ENCODE measurements at places on chromosomes 2 and 18.
A peak's percentile ranks its signal among the peaks of the same experiment; 100 is the strongest.

- no peak for DNase-seq
Measured at GRCh38 chr2:69578198-69578540, 65.4 kb downstream of the AAK1 start.

DNA sequence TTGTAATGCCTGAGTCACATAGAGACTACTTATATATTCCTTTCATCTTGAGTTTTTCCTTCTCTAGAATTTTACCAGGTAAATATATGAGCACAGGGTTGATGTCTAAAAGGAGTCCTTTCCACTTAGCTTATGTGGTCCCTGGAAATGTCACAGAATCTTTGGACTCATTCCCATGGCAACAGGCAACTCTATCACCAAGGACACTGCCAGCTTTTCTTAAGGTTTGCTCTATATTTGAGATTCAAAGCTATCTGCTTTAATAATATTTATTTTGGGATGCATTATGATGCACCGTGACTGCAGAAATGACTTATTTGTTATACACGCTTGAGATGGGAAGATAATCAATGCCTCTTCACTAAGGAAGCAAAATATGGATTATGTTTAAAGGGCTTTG is 363.0 kb downstream of the PLCL1 start:
- no peak for DNase-seq

GRCh38 chr2:61018318-61018755 is 282 bp upstream of the PUS10 start:
- DNase-seq: peak; percentile 15

DNA sequence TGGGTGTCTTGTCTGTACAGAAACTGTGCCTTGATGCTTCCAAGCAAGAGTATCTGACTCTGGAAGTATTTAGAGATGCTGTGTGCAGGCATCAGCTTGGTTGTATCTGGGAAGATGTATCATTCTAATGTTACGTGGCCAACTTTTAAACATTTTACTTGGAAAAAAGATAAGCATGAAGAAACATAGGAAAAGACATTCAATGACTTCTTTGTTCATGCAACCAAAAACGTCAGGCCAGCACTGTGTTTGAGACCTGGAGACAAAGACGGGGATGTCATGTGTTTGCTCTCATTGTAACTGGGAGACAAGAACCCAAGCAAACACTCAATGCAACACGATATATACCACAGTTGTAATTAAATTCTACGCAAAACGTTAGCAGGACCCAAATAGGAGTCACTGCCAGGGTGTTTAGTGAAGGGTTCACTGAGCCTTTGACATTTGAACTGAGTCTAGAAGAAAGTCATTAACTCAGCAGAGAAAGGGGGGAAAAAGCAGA is 8.9 kb upstream of the SESTD1 start:
- no peak for DNase-seq

GRCh38 chr18:55251254-55251971 is 292.2 kb upstream of the CCDC68 start:
- DNase-seq: no peak

- DNase-seq: no peak
Measured at GRCh38 chr2:218638372-218638771, 21.1 kb downstream of the ZNF142 start.

- no peak for DNase-seq
Measured at GRCh38 chr2:122706757-122707223, 951.3 kb downstream of the TSN start.

DNA sequence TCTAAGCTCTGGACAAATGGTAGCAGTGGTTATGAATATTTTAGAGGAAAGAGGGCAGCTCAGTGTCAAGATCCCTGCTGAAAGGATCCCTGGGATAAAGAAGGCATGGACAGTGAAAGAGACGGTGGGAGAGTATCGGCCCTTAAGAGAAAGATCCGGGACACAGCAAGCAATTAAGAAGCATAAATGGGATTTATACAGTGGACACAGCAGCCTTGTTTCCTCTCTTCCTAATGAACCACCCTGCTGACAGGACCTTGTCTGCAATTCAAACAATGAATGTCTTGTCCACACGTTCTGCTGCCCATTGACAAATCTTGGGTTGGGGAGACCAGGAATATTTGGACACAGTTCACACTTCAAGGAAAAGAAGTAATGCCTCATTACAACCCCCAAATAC is 16.5 kb downstream of the CPLX4 start:
- no peak for DNase-seq

DNA sequence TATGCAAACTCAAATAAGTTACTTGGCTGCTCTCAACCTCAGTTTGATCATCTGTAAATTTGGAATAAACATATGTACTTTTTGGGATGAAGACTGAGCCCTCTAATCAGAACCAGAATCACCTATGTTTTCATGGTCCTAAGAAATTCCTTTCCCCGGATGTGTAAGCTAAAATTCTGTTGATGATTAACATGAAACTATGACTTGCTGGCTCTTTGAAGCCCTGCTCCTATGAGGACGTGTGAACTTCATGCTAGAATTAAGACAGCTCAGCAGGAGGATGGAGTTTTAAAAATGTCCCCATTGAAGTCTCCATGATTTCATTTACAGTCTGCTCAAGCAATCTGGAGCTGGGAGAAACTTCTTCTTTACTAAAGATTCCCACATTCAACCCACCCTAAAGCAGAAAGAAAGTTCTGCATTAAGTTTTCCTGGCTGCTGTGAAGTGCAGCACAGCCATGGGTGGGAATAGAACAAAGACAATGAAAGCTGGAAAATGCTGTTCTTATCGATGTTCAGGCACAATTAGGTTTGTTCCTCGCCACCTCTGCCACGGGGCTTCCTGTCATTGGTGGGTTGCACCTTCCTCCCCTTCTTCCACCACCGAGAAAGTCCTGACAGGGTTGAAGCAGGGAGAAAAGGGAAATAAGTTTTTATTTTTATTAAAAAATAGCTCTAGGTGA is 50.9 kb downstream of the ADCYAP1 start:
- DNase-seq: no peak

DNA sequence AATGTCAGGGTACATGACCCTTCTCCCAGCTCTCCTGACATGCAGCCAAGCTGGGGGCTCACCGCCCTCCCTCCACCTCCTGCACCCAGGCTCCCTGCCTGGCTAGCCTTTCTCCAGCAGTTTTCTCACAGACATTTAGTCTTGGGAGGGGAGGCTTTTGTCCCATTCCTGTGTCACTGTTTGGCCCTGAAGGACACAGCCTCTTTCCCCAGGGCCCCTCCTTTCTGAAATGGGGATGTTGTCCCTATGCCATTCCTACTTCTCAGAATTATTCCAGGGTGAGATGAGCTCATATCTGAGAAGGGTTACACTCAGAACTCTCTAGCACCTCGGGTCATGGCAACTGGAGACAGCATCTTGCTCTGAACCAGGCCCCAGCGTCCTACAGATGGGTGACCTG is 47.3 kb upstream of the MRPL33 start:
- no peak for DNase-seq

- no peak for DNase-seq
Measured at GRCh38 chr2:207720517-207721187, 9.2 kb downstream of the CCNYL1 start.

GRCh38 chr2:133602538-133602937 is 34.3 kb upstream of the NCKAP5 start:
- DNase-seq: peak; percentile 33

DNA sequence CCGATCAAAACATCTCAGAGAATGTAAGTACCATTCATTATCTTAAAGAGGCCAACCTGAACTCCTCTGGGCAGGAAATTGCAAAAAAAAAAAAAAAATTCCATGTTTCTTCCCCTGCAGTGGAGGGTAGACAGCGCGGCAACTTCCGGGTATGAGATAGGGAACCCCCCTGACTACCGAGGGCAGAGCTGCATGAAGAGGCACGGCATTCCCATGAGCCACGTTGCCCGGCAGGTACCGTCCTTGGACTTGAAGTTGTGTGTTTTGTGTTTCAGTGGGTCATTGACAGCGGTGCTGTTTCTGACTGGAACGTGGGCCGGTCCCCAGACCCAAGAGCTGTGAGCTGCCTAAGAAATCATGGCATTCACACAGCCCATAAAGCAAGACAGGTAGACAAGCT is 7.2 kb downstream of the ACP1 start:
- DNase-seq: no peak

GRCh38 chr18:70296289-70296688 is 7.4 kb downstream of the SOCS6 start:
- no peak for DNase-seq

DNA sequence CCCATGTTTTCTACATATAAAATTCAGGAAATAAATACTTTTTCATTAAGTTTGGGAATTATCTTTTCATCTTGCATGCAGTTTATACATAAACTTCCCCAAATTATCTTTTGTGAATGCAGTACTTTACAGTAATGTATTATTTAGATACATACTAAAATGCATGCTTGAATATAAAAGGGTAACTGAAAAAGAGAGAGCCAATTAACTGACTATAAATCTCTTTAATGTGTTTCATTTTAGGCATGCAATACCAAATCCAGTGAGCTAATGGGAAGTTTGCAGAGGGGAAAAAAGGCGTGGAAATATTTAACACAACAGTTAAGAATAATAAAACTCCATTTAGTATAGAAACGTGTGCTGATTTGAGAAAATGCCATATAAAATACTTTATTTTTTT is 39.2 kb downstream of the COL4A4 start:
- no peak for DNase-seq

DNA sequence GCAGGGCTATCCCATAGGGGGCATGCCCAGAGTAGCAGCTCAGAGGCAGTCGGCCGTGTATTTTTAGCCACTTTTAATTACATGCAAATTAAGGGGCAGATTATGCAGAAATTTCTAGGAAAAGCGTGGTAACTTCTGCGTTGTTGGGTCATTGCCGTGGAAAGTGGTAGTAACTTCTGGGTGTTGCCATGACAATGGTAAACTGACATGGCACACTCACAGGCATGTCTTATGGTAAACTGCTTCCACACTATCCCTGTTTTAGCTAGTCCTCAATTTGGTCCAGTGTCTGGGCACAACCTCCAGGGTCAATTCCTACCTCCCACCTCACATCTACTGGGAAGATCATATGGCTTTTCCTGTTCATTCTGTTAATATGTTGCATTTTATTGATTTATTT is 428.9 kb upstream of the FANCL start:
- DNase-seq: no peak

DNA sequence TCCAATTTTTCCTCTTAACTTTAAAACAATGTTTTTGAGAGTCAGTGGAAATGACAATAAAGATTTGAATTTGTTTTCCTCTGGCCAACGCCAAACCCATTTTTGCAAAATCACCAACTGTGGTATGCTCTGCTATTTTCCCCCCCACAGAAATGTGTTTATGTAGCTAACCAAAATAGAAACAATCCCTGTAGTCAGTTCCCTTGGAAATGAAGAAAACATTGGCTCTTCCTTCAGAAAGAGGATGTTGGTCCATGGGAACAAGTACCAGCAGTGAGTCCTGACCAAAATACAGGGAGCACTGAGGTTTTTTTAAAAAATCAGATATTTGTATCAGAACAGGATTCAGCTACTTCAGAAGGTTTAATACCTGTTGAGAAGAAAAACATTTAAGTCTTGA is 65.3 kb downstream of the SLC40A1 start:
- DNase-seq: no peak
